Astrocyte of the spinal cord (primary cell): ENCODE measurements at places on chromosomes 2 and 18.

DNA sequence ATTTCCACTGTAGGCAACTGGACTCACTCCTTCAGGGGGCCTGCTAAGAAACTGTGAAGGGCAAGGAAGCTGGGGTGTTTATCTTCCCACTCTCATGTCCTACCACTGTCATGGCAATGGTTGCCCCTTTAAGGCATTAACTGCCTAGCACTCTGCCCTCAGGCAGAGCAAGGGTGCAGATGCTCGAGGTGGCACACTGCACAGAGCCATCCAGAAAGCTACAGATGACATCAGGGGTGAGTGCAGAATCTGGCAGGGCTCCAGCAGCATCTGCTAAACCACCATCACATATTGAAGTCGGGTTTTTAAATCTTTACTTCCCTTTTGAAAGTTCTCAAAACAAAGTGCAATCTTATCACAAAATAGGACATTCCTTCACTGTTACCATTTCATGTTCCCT, 75.4 kb downstream of the RAPGEF4 start:
- DNase-seq: no peak

GRCh38 chr2:65025453-65026123, 30.6 kb upstream of the CEP68 start:
- no peak for DNase-seq

DNA sequence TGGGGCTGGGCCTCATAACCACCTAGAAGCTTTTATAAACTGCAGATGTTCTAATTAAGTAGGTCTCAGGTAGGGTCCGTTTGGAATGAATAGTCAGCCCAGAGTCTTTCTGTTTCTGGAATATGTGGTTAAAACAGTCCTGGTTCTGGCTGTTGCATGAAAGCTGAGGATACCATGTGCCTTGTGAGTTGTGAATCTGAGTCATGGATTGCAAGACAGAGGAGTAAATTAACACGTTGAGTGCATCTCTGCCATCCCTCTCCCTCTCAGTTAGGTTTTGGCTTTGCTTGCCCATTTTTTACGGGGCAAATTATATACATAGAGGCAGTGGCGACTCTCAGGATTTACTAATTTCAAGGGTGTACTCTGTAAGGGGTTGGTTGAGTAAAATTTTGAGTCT, 59.1 kb downstream of the NCK2 start:
- DNase-seq: no peak

DNA sequence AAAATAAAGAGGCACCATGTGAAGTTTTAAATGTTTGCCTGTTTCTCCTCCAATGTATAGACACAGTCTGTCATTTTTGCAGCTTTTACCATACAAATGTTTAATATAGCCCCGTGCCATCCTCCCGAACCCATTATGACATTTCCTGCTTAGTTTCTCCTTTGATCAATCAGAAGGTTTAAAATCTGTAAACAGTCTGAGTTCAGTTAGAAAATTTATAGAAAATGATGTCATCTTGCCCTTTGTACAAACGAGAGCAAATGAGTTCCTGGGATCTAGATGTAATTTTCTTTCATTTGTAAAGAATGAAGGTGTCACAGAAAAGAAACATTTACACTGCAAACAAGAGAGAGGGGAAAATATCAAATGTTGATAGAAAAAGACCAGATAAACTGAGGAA, 62.7 kb upstream of the NFU1 start:
- DNase-seq: no peak

- DNase-seq: no peak
Measured at GRCh38 chr18:25177631-25178030, 174.3 kb downstream of the ZNF521 start.

DNA sequence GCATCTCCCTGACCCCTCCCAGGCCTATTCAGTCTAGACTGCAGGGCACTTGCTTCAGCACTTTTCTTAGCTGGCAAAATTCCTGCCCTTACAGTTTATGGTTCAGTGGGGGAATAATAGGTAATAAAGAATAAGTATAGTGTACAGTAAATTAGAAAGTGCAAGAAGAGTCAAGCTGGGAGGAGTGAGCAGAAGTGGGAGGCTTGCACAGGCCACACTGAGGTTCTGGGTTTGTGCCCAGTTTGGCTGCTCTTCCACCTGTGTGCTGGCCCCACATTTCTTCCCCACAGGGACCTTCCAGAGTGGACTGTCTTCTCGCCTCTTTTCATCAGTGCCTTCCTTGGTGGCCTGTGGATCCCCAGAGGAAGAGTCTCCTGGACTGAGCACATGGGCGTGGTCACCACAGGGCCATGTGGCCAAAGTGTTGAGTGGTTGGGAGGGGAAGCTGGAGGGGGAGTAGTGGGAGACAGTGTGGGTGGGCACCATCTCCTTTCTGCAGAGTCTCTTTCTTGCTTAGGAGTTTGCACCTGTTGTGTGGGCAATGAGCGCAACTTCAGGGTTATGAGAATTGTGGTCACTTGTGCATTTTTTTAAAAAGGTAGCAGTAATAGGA, 128.6 kb upstream of the ZSWIM2 start:
- no peak for DNase-seq
